HFFc6 (cell line): ENCODE measurements at places on chromosomes 5 and 9. TPM values are rescaled to one million over a fixed set of nuclear protein-coding genes. Genes with fewer than 3 reads are reported as not detected.
A peak's percentile ranks its signal among the peaks of the same experiment; 100 is the strongest.

GRCh38 chr9:88578121-88579049, 43.4 kb downstream of the NXNL2 start:
- peak overlapping the region; percentile 68 for H3K27ac ChIP-seq
- H3K27me3 ChIP-seq: 0 out of 2 replicates have a peak, but pooled peaks cover 2% of the 10 kb centered on the region
- peaks cover 12% of the 10 kb centered on the region for H3K36me3 ChIP-seq
- peak overlapping the region; percentile 59 for H3K4me3 ChIP-seq

DNA sequence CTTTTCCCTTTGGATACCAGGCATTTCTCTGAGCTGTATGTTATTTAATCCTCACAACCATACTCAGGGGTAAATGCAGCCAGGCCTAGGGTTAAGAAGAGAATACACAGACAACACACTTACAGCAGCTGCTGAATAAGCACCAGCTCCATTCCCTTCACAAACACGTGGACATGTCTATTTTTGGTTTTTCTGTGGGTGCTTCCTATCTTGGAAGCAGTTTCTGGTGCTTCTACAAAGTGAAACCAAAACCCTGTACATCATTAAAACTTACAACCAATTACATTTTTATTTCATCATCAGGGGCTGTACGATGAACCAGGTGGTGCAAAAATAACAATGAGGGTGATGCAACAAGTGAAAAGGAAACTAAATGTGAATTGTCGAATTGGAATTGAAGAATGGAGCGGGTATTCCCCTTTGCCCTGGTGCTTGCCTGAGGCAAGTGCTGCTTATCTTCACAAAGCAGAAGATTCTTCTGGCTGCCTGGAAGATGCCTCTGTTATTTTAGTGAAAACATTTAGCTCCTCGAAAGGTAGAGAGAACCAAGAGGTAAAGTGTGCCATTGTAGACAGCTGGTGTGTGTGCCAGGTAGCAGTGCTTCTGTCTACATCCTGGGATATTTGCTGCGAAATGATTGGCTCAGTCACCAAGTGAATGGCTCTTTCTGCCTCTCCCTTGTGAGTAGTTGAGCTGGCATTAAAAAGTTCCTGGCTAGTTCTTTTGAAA, 18.6 kb upstream of the IFNB1 start:
- peak; percentile 22 for DNase-seq
- peak overlapping the region; percentile 64 for H3K27ac ChIP-seq
- H3K4me1 ChIP-seq: peaks cover 25% of the 10 kb centered on the region
- H3K27me3 ChIP-seq: no peaks in the 10 kb centered on the region
- no peaks in the 10 kb centered on the region for H3K36me3 ChIP-seq

DNA sequence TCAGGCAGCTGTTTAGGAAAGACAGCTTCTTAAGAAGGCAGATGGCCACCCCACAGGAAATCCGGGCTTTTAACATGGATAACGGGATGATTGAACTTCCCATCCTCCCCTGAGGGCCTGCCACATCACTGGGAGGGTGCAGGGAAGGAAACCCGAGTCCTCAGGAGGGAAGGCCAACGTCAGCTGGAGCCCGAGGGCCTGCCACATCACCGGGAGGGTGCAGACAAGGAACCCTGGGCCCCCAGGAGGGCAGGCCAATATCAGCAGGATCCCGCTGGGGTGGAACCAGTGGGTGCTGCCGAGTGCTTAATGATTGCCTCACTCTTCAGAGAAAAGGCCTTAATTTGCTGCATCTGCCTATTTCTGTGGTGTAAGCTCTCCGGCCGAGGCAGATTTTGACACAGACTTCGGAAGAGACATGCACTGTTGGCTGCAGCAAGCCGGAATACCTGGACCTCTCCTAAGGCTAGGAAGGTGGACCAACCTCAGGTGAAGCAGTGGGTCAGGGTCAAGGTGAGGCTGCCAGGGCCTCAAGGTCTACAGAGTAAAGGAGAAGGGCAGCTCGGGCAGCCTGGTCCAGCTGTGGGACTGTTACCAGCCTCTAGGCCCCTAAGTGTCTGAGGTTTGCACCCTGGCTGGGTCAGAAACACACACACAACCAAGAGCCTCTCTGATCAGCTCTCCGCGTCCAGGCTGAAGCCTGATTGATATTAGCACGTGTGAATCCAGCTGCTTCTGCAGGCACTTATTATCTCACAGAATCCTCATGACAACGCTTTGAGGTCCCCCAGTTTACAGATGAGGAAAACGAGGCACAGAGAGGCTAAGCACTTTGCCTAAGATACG, 14.8 kb upstream of the COL5A1 start:
- peak; percentile 88 for DNase-seq
- 0 out of 2 replicates have a peak, but pooled peaks cover 7% of the 10 kb centered on the region for H3K36me3 ChIP-seq
- H3K27ac ChIP-seq: peak overlapping the region; percentile 95
- H3K4me1 ChIP-seq: peaks cover 59% of the 10 kb centered on the region
- H3K27me3 ChIP-seq: no peaks in the 10 kb centered on the region; the same call in none of the 2 replicates

DNA sequence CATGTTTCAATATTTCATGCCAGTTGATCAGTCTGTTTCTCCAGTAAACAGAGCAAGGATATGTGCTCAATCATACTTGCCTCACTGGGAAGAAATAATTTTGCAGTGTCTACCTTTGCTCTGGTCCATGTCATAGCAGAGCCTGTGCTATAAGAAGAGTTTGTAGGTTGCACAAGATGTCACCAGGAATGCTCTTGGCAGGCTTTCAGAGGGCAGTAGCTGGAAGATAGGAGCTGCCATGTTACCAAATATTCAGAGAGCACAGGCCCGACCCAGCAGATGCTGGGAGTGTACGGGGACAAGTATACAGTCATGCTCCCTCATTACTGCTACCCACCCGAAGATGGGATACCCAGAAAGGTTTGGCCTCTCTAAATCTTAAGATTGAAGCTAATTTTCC, 102.7 kb downstream of the UGCG start:
- no peak for DNase-seq
- H3K27me3 ChIP-seq: no peaks in the 10 kb centered on the region; the same call in 1 of the 2 replicates
- no peaks in the 10 kb centered on the region for H3K36me3 ChIP-seq
- no peak overlapping the region for H3K27ac ChIP-seq
- H3K4me1 ChIP-seq: peaks cover 15% of the 10 kb centered on the region
- no peak overlapping the region for H3K4me3 ChIP-seq

- H3K4me1 ChIP-seq: peaks cover 22% of the 10 kb centered on the region
- DNase-seq: no peak
- no peak overlapping the region for H3K4me3 ChIP-seq
- H3K36me3 ChIP-seq: peaks cover 8% of the 10 kb centered on the region; the same call in 1 of the 2 replicates
These were observed 1.9 kb upstream of the CDKN2B start for GRCh38 chr9:22010866-22011625.

- no peak overlapping the region for H3K4me3 ChIP-seq
- H3K4me1 ChIP-seq: peaks cover 11% of the 10 kb centered on the region
- H3K36me3 ChIP-seq: 0 out of 2 replicates have a peak, but pooled peaks cover 4% of the 10 kb centered on the region
These were observed 122.9 kb downstream of the BASP1 start for GRCh38 chr5:17340379-17340778.

- H3K4me3 ChIP-seq: no peak overlapping the region
- no peak overlapping the region for H3K27ac ChIP-seq
- no peaks in the 10 kb centered on the region for H3K36me3 ChIP-seq
- peaks cover 6% of the 10 kb centered on the region for H3K27me3 ChIP-seq
- H3K4me1 ChIP-seq: peaks cover 10% of the 10 kb centered on the region; the same call in 1 of the 2 replicates
- DNase-seq: no peak
These were observed 13.3 kb downstream of the SHC3 start for GRCh38 chr9:89165341-89165740.

GRCh38 chr5:82885627-82886389, 191.4 kb downstream of the TMEM167A start:
- no peak overlapping the region for H3K4me3 ChIP-seq
- no peak for DNase-seq
- H3K36me3 ChIP-seq: no peaks in the 10 kb centered on the region

DNA sequence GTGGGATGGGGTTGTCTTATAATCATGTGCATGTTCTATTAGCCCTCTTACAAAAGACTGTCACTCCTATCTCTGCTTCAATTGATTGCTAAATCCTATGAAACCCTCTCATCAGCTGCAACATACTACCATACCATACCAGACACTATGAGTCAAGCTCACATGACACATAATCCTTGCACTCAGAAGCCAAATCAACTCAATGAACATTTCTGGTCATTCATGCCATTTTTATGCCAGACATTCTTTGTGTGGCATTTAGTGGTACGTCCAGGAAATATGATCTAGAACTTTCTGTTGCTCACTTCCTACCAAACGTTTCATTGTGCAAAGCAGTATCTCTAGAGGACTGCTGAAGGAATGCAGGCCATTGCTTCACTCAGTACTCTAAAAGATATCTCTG, 159.2 kb upstream of the GNA14 start:
- H3K27me3 ChIP-seq: no peaks in the 10 kb centered on the region
- H3K4me1 ChIP-seq: peaks cover 73% of the 10 kb centered on the region
- no peak overlapping the region for H3K4me3 ChIP-seq
- H3K27ac ChIP-seq: peak overlapping the region; percentile 25
- peak; percentile 92 for DNase-seq
- H3K36me3 ChIP-seq: peaks cover 30% of the 10 kb centered on the region

DNA sequence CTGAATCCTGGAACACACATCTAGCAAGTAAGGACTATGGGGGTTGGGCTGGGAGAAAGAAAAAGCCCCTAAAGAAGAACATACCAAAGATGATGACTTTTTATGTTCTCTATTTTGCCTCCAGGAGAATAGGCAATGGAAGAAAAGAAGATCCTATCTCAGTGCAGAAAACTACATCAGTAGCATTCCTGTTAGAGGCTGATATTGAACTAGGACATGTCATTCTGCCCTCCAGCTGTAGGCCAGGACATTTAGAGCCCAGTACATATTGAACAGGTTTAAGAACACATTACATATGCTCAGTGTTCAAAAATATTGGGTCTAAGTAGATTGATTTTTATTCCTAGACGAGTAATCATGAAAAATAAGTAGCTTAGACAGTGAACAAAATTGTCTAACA, 24.7 kb downstream of the PRLR start:
- no peaks in the 10 kb centered on the region for H3K36me3 ChIP-seq
- H3K4me3 ChIP-seq: no peak overlapping the region
- peaks cover 15% of the 10 kb centered on the region for H3K4me1 ChIP-seq
- peaks cover 19% of the 10 kb centered on the region for H3K27me3 ChIP-seq
- no peak overlapping the region for H3K27ac ChIP-seq

GRCh38 chr9:20227166-20227874, 395.0 kb downstream of the MLLT3 start:
- peaks cover 2% of the 10 kb centered on the region for H3K27me3 ChIP-seq
- no peak overlapping the region for H3K27ac ChIP-seq
- H3K4me3 ChIP-seq: no peak overlapping the region
- H3K4me1 ChIP-seq: 0 out of 2 replicates have a peak, but pooled peaks cover 8% of the 10 kb centered on the region
- DNase-seq: no peak
- no peaks in the 10 kb centered on the region for H3K36me3 ChIP-seq

Gene NOXA1
- total RNA-seq: 0.28 to 0.51 TPM in 2 of 3 replicates, not detected in the other

Gene MYOZ3
- not detected in 2 replicates for total RNA-seq

Gene TBC1D2
- 34.8 to 41.5 TPM (median 34.9 TPM) in 3 replicates for total RNA-seq

Gene NMRK1
- 18.8 to 23.2 TPM (median 22.9 TPM) in 3 replicates for total RNA-seq

Gene SAPCD2
- total RNA-seq: 7.7 to 14.8 TPM (median 12.3 TPM) in 3 replicates

Gene TSLP
- not detected in 2 replicates for total RNA-seq

Gene CCDC112
- total RNA-seq: 3.3 to 5.1 TPM (median 4.9 TPM) in 3 replicates

Gene PITX1
- total RNA-seq: 13.5 to 24.1 TPM (median 23.0 TPM) in 3 replicates

Gene GGTA1
- total RNA-seq: not detected in 2 replicates
